ENCODE measurements at places on chromosomes 1 and 21.

GRCh38 chr1:53390261-53390660 is 62.4 kb upstream of the LRP8 start:
- no peak for DNase-seq

GRCh38 chr1:72288886-72289285 is 6.5 kb upstream of the NEGR1 start:
- no peak for DNase-seq

GRCh38 chr1:43935711-43936427 is 2.3 kb downstream of the ARTN start:
- no peak for DNase-seq

DNA sequence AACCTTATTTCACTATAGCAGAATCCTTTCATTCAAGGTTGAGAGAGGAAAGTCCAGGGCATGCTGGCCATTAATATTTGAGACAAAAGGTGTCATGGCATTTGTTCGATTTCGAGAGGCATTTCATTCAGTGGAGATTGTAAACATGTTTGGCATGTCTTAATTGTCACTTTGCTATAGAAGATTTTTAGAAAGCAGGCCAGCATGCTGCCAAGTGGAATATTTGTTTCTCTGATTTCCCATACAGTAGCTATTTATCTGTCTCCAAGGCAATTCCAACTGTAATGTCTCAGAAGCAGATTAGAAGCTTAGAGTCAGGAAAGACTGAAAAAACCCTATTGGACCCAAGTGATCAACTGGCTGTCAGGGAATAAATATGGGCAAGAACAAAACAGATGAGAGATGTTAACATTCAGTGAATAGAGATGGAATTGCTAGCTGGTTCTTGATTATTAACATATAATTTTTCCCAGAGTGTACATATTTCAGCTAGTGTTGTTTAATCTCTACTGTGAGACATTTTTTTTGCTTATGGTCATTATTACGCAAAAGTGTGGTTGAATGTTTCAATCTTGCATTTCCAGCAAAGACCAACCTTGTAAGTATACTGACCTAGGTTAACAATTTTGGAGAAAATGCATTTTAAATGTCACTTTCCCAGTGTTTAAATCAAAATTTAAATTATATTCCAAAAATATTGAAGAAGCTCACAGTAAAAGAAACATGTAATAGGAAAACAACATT is 174.6 kb downstream of the KCNK2 start:
- DNase-seq = no peak

DNA sequence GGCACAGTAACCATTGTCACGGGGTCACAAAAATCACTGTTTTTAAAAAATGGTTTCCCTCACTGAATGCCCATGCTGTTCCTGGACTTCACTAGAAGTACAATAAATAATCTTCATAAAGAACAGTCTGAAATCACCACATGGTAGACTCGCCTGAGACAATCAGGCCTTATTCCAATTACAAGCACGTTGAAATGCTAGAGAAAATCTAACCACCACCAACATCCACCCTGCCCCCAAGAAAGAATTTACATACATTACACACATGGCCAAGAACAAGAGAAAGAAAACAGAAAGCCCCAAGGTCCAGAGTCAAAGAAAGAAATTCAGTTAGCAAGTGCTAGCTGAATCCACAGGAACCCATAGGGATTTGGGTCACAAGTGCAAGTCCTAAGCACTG is 107.0 kb upstream of the ERG start:
- no peak for DNase-seq

Measured in astrocyte (in vitro differentiated cells and primary cell).